ENCODE measurements at places on chromosomes 11 and 22.

GRCh38 chr11:126834149-126834548, 166.4 kb downstream of the KIRREL3 start:
- no peak for DNase-seq

GRCh38 chr22:30858976-30859713, 109.4 kb downstream of the MORC2 start:
- no peak for DNase-seq

- peak; percentile 90 for DNase-seq
Observed at GRCh38 chr11:67409261-67409666, 5.4 kb downstream of the TBC1D10C start.

- DNase-seq: no peak
Observed at GRCh38 chr11:104122011-104122635, 41.8 kb downstream of the PDGFD start.

DNA sequence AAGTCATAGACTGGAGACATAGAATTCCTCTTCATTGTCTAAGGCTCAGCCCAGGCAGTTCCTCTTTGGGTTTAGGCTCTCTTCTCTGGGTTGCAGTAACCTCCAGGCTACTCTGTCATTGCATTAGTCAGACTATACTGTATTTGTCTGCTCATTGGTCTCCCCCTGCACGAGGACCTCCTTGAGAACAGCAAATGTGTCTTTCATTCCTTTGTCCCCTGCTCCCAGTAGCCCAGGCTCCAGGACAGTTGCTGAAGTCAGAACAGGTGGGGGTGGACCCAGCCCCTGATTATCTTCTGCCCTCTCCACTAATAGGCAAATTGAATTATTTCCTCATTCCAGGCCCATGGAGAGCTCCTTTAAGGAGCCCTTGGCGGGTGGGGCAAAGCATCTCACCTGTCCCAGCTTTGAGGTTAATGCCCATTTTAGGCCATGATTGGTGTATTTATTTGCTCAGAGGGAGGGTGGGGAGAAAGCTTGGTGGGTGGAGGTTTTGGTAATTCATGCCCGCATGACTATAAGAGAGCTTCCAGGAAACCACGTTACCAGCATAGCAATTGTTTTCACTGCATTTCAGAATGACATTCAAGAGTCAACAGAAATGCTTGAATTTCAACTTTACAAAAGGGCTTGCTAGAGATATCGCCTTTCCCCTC, 40.9 kb downstream of the NAV2 start:
- no peak for DNase-seq

- no peak for DNase-seq
Observed at GRCh38 chr22:31530823-31531195, 34.5 kb downstream of the SFI1 start.

- no peak for DNase-seq
Observed at GRCh38 chr11:33617672-33618350, 82.8 kb downstream of the C11orf91 start.

DNA sequence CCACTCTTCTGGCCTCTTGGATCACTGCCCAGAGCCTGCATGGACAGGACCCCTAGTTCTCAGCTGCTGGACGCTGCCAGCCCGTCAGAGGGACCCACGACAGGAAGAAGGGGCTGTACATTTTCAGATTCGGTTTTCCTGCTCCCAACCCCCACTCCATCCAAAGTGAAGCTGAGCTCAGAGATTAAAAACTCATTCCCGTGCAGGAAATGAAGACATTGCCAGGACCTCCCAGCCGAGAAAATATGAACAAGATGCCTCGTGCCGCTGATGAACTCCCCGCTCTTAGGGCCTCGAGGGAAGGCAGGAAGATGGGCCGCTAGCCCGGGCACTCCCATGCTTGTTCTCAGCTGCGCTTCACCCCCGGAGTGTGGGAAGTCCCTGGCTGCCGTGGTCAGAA, 36.1 kb downstream of the RPUSD4 start:
- no peak for DNase-seq

GRCh38 chr11:34519595-34520235, 6.1 kb upstream of the ELF5 start:
- DNase-seq: no peak

DNA sequence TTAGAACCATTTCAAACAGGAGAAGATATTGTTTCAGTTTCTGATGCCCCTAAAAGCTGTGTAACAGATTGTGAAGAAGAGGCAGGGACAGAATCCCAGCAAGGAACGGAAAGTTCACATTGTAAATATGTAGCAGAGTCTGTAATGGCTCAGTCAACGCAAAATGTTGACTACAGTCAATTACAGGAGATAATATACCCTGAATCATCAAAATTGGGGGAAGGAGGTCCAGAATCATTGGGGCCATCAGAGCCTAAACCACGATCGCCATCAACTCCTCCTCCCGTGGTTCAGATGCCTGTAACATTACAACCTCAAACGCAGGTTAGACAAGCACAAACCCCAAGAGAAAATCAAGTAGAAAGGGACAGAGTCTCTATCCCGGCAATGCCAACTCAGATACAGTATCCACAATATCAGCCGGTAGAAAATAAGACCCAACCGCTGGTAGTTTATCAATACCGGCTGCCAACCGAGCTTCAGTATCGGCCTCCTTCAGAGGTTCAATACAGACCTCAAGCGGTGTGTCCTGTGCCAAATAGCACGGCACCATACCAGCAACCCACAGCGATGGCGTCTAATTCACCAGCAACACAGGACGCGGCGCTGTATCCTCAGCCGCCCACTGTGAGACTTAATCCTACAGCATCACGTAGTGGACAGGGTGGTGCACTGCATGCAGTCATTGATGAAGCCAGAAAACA, 40.8 kb downstream of the IGLL1 start:
- DNase-seq: peak; percentile 87

DNA sequence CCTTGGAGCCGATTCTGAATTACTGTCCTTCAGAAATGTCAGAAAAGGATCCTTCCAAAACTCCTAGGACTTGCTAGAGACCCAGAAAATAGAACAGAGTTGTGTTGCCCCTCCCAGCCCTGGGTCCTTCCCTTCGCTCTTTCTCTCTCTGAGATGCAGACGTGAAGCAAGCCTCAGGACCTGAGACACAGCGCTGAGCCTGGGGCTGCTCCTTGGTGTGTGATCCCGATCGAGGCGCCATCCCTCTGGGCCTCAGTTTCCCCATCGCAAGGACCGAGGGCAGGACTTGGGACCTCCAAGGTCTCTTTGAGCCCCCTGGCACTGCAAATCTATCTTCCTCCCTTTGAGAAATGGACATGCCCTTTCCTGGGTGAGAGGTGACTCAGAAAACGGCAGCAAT, 533.5 kb downstream of the TBC1D22A start:
- DNase-seq: no peak

DNA sequence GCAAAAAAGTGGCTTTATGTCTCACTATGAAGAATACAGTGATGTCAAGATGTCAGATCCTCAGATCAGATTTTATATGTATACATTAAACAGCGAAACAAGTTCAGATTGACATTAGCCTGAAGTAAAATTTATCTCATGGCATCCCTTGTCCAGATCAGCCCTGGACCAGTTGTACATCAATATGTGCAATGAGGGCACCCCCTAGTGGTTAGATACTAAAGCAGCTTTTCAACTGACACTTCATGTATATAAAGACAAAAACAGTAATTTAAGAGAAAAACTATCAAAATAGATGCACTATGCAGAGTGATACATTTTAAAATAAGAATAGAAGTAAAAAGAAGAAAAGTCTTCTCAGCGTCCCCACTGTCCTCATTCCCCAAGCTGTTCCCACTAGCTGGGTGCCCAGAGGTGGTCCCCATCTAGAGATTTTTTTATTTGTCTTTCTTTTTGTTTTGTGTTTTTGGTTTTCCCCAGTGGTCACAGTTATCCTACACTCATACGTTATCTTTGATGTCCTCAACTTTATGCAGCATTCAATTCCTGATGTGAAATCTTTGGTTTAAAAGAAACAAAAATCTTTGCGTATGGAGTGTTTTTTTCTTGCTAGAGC, 2193.4 kb upstream of the RAG2 start:
- peak; percentile 66 for DNase-seq

DNA sequence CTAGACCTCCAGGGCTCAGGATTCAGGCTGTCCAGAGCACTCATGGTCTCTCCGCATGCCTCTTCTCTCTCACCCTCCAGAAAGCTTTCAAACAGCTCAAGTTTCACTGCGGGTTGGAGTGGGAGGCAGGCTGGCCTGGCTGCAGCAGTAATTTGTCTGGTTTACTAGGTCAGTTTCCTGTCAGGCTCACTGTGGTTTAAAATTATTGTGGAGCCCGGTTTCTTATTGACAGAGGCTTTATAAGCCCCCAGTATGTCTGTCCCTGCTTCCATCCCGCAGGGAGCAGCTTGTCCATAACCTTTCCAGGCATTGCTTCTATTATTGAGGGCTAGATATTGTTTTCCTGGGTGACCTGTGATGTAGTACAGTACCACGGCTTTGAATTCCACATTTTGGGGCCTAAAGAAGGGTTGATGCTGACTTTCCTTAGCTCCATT, 235.3 kb upstream of the SORL1-AS1 start:
- no peak for DNase-seq

DNA sequence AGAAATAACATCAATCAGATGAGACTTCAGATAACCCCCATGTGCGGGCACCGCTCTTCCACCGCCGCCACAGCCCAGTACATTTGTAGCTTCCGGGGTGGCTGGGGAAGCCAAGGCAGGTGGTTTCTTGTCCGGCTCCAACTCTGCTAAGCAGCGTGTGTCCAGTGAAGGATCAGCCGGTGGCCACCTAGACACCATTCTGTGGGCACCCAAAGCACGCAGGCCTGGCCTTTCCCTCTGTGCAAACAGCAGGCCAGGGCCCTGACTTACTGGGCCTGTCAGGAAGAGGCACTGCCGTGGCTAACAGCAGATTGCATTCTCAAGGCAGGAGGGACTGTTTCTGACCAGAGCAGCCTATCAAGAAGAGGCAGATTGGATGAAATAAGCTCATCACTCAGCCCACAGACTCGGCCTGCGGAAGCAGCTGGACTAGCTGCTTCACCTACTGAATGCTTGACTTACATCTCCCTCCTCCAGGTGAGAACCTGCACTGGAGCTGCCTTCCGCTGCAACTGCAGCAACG, 74.8 kb downstream of the ETS1 start:
- peak; percentile 74 for DNase-seq

DNA sequence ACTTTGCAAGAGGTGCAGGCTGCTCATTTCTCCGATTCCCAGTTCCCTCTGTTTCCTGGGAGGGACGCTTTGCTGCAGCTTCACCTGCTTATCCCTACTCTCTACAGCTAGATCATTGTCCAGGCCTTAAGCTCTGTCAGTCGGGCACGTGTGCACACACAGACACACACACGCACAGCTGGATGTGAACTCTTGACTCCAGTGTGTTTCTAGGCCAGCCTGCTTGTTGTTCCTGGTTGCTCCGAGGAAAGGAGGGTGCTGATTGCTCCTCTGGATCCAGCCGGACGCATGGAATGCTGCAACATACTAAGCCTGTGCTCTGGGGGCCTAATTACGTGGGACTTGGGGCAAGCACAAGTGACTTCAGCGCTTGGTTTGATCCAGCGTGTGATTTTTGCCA, 19.7 kb downstream of the ZNRF3 start:
- no peak for DNase-seq

GRCh38 chr22:38758276-38758945, 2.6 kb upstream of the SUN2 start:
- peak; percentile 57 for DNase-seq
